ENCODE measurements at places on chromosomes 6 and 20.

DNA sequence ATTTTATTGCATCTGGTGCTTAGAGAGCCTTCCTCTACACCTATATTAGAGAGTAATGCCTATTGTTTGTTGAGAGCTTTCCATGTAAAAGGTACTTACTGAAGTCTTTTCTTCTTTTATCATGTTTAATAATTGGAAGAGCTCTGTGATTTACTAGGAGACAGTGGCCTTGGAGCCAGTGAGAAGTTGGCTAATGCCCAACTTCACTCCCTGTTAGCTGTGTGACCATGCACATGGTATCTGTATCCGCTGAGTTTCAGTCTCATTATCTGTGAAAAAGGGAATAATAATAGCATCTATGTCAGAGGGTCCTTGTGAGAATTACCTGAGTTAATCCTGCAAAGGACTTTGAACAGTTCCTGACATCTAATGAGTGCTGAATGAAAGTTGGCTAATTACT is 105.0 kb downstream of the CD109 start:
- DNase-seq = no peak

DNA sequence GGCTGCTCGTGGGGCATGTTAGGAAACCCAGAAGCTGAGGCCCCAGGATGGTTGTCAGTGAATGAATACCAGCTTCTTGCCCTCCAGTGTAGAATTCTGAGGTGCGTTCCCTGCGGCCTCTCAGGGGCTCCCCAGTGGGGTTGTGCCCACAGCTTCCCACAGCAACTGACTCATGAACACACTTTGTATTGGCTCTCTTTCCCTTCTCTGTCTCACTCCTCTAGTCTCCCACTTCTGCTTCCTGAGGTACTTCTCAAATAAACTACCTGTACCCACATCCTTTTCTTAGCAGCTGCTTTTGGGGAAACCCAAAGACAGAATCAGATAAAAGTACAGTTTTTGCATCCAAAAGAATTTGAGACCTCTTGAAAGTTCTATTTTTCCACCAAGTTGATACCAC is 107.7 kb upstream of the JAG1 start:
- no peak for DNase-seq

GRCh38 chr6:121142093-121142492 is 192.2 kb downstream of the TBC1D32 start:
- DNase-seq = no peak

DNA sequence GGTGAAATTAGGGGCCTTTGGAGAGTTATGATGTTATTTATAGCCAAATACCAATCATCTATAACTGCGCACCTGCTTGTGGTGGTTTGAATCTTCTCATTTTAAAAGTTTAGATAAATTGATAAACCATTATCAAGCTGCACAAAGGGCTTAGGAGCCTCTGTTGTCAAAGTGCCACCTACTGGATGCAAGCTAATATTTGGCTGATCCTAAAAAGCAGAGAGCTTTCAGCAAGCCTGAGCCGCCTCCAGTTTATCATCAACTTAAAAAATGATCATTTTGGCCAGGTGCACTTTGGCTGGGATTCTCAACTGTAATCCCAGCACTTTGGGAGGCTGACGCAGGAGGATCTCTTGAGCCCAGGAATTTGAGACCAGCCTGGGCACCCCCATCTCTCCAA is 58.5 kb upstream of the ATXN1 start:
- DNase-seq = no peak

GRCh38 chr20:3312940-3313682 is 74.1 kb upstream of the SLC4A11 start:
- no peak for DNase-seq

DNA sequence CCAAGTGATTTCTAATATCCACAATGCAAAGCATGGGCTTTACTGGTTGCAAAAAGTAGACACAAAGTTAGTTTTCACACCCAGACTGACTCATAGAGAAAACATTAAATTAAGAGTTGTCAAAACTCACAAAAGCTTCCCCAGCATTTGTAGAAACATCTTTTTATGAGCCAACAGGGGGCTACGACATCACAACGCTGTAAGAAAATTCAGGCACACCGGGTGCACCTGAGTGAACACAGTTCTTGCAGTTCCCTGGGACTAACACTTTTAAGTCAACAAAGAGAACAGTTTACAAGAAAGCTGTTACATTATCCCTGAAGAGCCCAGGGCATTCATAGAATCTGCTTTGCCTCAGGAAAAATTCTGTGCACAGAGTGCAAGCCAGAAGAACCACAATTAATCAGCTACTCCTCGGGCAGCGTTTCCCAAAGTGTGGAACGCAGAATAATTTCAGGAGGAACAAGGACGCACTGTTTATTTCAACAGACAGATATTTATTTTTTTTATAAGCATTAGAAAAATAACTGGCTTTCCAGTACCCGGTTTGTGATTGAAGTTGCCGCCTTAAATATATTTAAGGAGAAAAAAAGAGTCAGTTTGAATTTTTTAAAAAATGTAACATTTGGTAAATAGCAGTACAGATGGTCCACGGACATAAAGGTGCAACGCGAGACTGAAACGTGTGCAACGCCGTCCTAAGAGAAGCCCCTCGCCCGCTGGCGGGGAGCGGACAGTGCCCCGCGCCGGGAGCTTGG is 1.2 kb downstream of the NCOA5 start:
- no peak for DNase-seq

- no peak for DNase-seq
Observed at GRCh38 chr6:168273441-168274036, 46.0 kb downstream of the DACT2 start.

GRCh38 chr20:13449868-13450434 is 188.8 kb downstream of the TASP1 start:
- DNase-seq = no peak

- no peak for DNase-seq
Observed at GRCh38 chr6:45576648-45577624, 199.2 kb upstream of the SUPT3H start.

DNA sequence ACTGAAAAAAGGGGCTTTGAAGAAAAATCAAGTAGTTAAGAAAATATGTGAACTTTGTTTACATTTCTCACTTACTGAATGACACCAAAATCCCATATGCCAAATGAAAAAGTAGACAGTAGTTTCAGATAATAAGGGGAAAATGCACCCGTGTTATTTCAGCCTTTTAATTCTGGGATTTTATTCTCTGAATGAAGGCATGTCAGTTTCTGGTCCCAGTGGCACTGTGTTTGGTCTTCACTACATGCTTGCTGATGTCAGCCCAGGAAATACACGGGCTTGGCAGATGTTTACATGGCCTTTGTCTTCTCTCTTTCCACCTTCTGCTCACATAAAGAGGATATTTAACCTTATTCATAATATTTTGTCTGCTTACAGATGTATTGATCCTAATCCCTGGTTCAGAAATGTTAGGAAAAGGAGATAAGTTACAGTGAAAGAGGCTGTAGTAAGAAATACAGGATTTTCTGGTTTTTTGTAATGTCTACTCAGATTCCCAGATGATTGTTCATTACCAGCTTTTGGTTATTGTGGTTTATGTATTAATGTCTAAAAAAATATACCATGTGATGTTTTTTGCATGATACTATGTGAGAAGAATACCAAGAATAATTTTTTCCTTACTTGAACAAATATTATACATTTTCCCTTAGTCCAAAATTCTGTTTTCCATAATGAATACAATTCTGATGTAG is 27.7 kb downstream of the DSE start:
- no peak for DNase-seq

DNA sequence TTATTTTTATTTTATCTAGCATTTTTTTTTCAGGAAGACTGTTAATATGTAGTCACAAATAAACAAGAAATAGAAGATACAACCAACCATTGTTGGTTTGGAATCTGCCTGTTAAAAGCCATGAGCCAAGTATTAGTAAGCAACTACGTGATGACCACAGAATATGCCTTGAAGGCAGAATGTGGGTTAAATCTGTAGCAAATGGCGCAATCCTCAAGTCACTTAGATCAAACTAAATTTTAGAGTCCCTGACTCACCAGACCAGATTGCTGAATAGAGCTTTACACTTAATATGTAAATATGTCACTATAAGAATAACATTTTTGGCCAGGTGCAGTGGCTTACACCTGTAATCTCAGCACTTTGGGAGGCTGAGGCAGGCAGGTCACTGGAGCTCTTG is 800.1 kb upstream of the CITED2 start:
- no peak for DNase-seq

- no peak for DNase-seq
Observed at GRCh38 chr6:116380346-116380745, 9.6 kb downstream of the DSE start.

DNA sequence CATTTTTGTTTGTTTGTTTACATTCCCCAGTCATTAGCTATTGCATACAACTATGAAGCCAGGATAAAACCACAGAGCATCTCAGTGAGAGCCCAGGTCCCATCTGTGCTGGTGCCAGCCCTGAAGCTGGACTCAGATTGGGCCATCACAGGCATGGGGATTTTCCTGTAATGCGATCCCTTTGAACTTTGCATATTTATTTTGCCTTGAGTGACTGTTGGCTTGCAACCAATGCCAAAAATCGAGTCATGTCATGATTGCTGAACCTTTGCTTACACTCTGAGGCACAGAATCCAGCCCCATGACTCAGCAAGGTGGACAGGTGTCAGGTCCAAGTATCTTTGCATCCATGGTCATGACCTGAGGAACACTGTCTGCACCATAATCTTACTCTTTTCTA is 46.2 kb upstream of the GGTLC1 start:
- no peak for DNase-seq

DNA sequence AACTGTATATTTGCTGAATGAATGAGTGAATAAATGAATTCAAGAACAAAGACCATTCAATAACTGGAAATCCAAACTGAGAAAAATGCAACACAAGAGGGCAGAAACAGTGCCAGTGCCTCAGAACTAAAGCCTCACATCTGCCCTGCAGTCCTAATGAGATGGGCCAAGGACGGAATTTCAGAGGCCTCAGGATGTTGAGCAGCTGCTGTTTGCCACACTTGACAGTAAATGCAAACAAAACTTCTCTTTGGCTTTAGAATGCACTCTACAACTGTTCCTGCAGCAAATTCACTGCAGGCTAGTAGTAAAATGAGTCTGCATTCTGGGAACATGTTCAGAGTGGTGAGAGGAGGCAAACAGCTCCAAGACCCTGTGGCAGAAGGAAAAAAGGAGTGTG is 177.6 kb upstream of the LRFN2 start:
- no peak for DNase-seq

GRCh38 chr6:5331845-5332442 is 70.6 kb downstream of the FARS2 start:
- no peak for DNase-seq

DNA sequence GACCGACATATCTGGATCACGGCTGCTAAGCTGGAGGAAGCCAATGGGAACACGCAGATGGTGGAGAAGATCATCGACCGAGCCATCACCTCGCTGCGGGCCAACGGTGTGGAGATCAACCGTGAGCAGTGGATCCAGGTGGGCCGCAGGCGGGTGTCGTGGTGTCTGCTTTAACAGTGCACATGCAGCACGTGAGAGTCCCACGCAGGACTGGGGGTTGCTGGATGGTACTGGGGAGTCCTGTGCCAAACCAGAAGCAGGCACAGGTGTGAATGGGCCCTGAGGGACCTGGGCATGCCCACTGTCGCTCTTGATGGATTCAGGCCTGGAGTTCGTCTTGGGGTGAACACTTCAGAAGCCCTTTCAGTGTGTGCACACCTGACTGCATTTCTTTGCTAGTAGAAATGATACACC is 24.6 kb upstream of the C20orf204 start:
- DNase-seq = no peak

DNA sequence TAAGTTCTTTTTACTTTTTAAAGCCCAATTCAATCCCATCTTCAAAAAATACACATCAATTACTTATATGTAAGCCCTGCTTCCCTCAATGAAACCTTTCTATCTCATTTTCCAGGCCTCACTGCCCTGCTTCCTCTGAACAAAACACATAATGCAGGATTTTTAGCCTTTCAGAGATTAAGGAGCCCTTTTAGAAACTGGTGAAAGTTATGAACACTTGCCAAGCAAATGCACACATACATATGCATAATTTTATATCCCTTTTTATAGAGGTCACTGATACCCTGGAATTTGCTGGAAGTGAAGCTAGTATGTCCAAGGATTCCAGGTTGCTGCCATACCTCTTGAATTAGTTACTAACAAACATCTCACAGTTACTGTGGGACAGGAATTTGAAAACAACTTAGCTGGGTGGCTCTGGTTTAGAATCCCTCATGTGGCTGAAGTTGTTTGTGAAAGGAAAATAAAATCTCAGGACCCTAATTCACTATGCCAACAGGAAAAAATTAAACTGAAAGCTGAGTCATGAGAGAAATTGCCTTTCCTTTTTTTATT is 75.8 kb downstream of the UBE3D start:
- no peak for DNase-seq

DNA sequence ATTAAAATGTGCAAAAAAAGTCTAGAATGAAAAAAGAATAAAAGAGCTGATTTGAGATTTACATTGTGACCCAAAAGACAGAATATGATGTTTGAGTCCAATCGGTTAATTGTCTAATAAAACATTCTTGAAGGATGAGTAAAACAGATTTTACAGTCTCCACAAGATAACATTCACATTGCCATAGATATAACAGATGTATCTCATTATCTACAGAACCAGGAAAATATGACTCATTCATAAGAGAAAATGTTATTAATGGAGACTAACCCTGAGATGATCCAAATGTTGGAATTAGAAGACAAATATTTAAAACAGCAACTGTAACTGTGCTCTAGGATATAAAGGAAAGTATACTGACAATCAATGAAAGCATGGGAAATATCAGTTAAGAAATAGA is 141.7 kb downstream of the RFX6 start:
- no peak for DNase-seq

DNA sequence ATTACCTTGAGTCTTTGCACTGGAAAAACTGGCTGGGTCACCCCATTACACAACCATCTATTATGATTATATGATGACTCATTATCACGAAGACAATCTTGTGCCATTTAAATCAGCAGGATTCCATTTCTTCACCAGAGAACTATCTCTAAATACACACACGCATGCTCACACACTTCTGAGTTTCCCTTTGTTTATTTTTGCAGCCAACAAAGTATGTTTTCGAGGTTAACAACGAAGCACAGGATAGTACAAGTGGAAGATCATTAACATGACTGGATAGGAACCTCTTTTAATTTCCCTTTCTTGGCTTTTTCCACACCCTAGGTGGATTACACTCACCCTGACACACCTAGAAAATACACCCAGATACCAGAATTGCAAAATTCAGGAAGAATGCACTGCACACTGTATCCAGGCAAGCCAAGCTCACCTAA is 18.9 kb downstream of the PERP start:
- no peak for DNase-seq

- DNase-seq = no peak
Observed at GRCh38 chr20:1423625-1424106, 30.8 kb upstream of the FKBP1A start.

DNA sequence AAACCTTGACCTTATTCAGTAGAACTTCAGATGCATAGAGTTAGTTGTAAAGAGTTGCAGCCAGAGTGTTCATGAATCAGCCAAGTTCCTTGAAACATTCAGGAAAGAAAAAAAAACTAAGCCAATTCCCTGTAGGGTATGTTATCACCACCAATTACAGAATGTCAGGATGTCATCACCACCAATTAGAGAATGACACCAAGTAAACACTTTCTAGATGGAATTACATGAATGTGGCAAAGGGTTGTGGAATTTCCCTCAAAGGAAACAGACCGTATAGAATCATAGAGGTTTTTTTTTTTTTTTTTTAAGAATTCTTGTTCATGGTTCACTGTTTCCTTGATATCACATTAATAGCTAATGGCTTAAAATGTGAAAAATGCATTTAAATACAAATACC is 472.1 kb upstream of the RNF217 start:
- DNase-seq = no peak

Measured in stimulated activated CD8-positive, alpha-beta memory T cell treated with anti-CD3 and anti-CD28 coated beads, Interleukin-4, amount 100 ng/mL, for 4 hours (primary cell).